ENCODE measurements at places on chromosomes 11 and 22. TPM values are rescaled to one million over a fixed set of nuclear protein-coding genes. Genes with fewer than 3 reads are reported as not detected.
A peak's percentile ranks its signal among the peaks of the same experiment; 100 is the strongest.

DNA sequence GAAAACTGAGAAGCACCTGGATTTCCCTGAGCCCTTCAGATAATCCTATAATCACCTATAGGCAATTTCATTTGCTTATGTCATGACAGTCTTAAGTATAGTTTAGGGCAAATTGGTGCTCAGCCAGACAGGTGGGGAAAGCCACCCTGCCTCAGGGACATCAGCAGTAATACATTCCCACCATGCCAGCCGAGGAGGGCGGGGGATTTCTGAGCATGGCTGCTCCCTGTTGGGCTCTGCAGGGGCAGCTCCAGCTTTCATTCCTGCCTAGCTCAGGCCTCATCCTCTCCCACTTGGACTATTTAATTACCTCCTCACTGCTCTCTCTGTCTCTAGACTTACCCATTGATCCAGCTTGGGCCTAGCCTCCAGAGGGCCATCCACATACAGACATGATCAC lies 9.0 kb upstream of the DRD2 start:
- no peak overlapping the region for H3K4me3 ChIP-seq
- no peaks in the 10 kb centered on the region for H3K4me1 ChIP-seq
- H3K27ac ChIP-seq, result no peak overlapping the region
- H3K36me3 ChIP-seq, result no peaks in the 10 kb centered on the region
- peaks cover 10% of the 10 kb centered on the region for H3K27me3 ChIP-seq

Gene ART5
- total RNA-seq, result not detected

- no peaks in the 10 kb centered on the region for H3K27me3 ChIP-seq
- no peaks in the 10 kb centered on the region for H3K4me1 ChIP-seq
- H3K4me3 ChIP-seq, result no peak overlapping the region
- no peaks in the 10 kb centered on the region for H3K36me3 ChIP-seq
These were observed 235.7 kb downstream of the DYNC2H1 start for GRCh38 chr11:103344886-103345285.

DNA sequence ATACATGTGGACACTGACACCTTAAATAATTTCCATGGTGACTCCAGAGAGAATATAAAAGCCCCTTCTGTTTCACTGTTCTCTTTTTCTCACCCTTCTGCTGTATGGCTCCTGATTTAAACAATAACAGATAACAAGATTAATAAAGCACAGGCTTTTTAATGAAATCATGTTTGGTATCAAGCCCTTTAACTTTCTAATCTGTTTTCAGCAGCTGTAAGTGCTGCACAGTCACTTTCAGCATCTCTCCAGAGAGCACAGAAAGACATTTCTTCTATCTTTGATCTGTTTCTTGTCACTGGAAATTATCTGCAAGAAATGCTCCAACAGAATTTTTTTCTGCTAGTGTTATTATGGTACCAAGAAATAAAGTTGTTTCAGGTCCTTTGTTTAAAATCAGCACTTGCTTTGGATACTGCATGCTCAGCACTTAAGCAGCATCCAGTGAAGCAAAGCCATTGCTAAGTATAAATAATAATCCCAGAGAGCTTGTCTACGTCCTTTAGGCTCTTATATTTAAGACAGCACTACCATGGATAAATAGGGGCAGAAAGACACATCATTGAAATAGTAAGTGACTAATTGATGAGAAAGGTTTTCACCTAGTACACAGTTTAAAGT lies 134.2 kb upstream of the CARD18 start:
- no peak overlapping the region for H3K27ac ChIP-seq
- no peak overlapping the region for H3K4me3 ChIP-seq
- no peaks in the 10 kb centered on the region for H3K4me1 ChIP-seq

- peaks cover 2% of the 10 kb centered on the region for H3K27me3 ChIP-seq
- H3K4me1 ChIP-seq, result peaks cover 21% of the 10 kb centered on the region
- DNase-seq, result no peak
- H3K27ac ChIP-seq, result no peak overlapping the region
- no peak overlapping the region for H3K4me3 ChIP-seq
- H3K36me3 ChIP-seq, result no peaks in the 10 kb centered on the region
These were observed 65.8 kb downstream of the BRD1 start for GRCh38 chr22:49761836-49762235.

GRCh38 chr11:93689240-93689639 lies 27.8 kb downstream of the CEP295 start:
- H3K27me3 ChIP-seq, result no peaks in the 10 kb centered on the region
- DNase-seq, result peak; percentile 3
- peak overlapping the region; percentile 1 for H3K4me3 ChIP-seq
- peaks cover 28% of the 10 kb centered on the region for H3K4me1 ChIP-seq

Gene DDIAS
- total RNA-seq, result 28.7 TPM
